Lower lobe of right lung (tissue), 2 donors: ENCODE measurements at places on chromosomes 4 and X. TPM values are rescaled to one million over a fixed set of nuclear protein-coding genes. Genes with fewer than 3 reads are reported as not detected.

DNA sequence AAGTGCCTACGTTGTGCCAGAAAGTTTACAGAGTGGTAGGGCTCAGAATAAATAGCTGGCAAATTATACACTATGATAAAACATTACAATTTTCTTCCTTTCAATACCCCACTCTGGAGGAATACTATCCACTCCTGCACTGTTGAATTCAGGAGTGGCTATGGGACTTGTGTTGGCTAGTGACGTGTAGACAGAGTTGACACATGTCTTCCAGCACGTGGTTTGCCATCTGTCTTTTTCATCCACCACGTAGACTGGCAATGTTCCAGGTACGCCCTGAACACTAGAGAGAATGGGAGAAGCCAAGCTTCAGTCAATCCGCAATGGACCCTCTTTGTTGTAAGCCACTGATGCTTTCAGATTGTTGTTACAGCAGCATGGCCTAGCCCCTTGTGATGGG, 168.8 kb upstream of the RBPJ start:
- no peak overlapping the region for H3K27ac ChIP-seq
- H3K4me1 ChIP-seq, result no peaks in the 10 kb centered on the region
- no peak for DNase-seq
- no peak overlapping the region for H3K4me3 ChIP-seq
- H3K27me3 ChIP-seq, result no peaks in the 10 kb centered on the region
- H3K36me3 ChIP-seq, result no peaks in the 10 kb centered on the region

- no peak overlapping the region for H3K4me3 ChIP-seq
- no peak for DNase-seq
- H3K27me3 ChIP-seq, result no peaks in the 10 kb centered on the region
- peak overlapping the region; percentile 25 for H3K27ac ChIP-seq
- H3K36me3 ChIP-seq, result no peaks in the 10 kb centered on the region
- no peaks in the 10 kb centered on the region for H3K4me1 ChIP-seq
These were observed 31.5 kb upstream of the ELF2 start for GRCh38 chr4:139208404-139208945.

DNA sequence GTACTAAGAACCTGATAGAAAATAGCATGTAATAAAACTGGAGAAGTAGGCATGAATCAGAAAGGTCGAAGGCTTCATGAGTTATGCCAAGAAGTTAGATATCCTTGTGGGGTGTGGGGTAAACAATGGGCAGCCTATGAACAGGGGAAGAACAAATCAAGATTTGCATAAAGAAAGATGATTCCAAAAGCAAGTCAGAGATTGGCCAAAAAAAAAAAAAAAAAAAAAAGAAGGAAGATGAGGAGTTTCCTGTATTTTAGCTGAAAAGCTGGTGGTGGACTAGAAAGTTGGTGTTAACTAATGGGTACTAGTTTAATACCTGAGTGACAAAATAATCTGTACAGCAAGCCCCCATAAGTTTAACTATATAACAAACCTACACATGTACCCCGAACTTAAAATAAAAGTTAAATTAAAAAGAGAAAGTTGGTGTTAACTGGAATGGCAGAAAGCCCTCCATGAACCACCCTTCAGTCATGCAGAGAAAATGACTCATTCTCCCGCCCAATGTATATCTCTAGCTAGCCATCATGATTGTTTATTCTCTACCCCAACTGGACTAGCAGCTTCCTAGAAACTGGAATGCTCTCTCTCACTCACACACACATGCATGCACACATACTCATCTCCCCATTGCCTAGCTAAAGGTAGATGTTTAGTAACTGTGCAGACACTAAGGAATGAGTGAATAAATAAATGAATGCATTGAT, 41.7 kb downstream of the ATP11C start:
- H3K27ac ChIP-seq, result no peak overlapping the region
- H3K4me1 ChIP-seq, result no peaks in the 10 kb centered on the region
- no peak for DNase-seq
- H3K4me3 ChIP-seq, result no peak overlapping the region
- no peaks in the 10 kb centered on the region for H3K27me3 ChIP-seq

DNA sequence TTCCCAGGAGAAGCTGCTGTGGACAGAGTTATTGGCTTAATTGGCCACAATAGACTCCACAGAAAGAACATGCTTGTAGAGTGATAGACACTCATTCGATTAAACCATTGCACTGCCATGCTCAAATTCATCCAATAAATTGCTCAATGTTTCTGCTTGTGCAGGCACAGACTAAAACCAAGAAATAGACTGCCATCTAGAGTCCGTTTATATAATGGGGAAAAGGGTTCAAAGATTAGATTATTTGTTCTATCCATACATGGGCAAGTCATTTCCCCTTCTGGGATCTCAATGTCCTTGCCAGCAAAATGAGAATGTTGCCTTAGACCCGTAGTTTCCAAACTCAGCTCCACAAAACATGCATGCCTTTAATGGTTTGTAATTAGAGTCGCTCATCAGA, 8.7 kb downstream of the SMIM10 start:
- no peaks in the 10 kb centered on the region for H3K4me1 ChIP-seq
- no peak for DNase-seq
- H3K27me3 ChIP-seq, result no peaks in the 10 kb centered on the region
- no peak overlapping the region for H3K27ac ChIP-seq
- no peaks in the 10 kb centered on the region for H3K36me3 ChIP-seq

- H3K4me3 ChIP-seq, result no peak overlapping the region
- no peaks in the 10 kb centered on the region for H3K27me3 ChIP-seq
- H3K36me3 ChIP-seq, result peaks cover 84% of the 10 kb centered on the region
- DNase-seq, result no peak
These were observed 74.4 kb downstream of the CENPC start for GRCh38 chr4:67470871-67471270.

- H3K4me3 ChIP-seq, result no peak overlapping the region
- no peaks in the 10 kb centered on the region for H3K36me3 ChIP-seq
- no peaks in the 10 kb centered on the region for H3K4me1 ChIP-seq
- H3K27me3 ChIP-seq, result no peaks in the 10 kb centered on the region
- no peak overlapping the region for H3K27ac ChIP-seq
These were observed 175.2 kb upstream of the ADAMTS3 start for GRCh38 chr4:72744103-72744725.

- H3K27me3 ChIP-seq, result no peaks in the 10 kb centered on the region
- no peak for DNase-seq
- H3K36me3 ChIP-seq, result no peaks in the 10 kb centered on the region
- H3K27ac ChIP-seq, result no peak overlapping the region
- no peaks in the 10 kb centered on the region for H3K4me1 ChIP-seq
- H3K4me3 ChIP-seq, result no peak overlapping the region
These were observed 245.1 kb upstream of the SLC7A11 start for GRCh38 chr4:138487230-138487629.

PPEF2 gene
- total RNA-seq, result not detected

CXCL13 gene
- total RNA-seq, result not detected
